Activated CD4-positive, alpha-beta T cell treated with anti-CD3 and anti-CD28 coated beads for 4 hours (primary cell): ENCODE measurements at places on chromosomes 3 and 15.

DNA sequence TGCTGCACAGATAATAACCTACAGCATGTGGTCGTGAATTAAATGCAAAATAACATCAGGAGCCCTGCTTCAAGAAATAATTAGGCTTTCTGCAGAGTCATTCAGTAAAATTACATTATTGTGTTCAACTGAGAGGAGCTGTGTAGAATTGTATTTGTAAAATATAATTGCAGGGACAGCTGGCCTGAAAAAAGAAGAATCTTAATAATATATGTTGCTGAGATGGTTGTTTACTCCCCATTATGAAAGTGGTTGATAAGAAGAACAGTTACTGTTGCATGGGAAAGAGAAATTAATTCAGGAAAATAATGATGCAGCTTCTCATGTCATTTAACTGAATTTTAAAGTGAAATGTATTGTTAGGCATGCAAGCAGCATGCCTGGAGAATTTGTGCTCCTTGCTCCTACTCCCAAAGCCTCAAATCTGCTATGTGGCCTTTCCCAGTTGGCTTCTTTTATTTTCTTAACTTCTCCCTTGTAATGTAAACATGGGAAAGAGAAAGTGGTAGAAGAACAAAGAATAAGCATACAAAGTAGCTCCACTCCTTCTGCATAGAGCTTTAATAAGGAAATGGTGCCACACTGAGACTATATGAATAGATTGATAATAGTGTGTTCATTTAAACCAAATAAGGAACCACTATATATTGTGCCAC lies 100.1 kb downstream of the VGLL3 start:
- DNase-seq, result no peak

DNA sequence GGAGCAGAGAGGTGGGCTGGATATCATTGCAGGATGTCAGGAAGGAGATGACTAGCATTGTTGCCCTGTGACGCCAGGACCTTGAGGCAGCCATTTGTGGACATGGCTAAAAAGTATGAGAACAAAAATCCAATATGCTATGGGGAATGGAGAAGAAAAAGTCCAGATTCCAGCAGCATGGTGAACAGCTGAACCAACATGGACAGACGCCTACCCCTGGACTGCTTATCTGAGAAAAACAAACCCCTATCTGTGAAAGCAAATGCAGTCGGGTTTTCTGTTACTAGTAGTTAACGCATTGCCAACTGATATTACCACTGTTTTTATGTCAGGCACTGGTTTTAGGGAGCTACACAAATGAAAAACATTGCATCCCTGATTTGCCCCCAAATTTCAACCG lies 251.2 kb upstream of the RORA start:
- no peak for DNase-seq

DNA sequence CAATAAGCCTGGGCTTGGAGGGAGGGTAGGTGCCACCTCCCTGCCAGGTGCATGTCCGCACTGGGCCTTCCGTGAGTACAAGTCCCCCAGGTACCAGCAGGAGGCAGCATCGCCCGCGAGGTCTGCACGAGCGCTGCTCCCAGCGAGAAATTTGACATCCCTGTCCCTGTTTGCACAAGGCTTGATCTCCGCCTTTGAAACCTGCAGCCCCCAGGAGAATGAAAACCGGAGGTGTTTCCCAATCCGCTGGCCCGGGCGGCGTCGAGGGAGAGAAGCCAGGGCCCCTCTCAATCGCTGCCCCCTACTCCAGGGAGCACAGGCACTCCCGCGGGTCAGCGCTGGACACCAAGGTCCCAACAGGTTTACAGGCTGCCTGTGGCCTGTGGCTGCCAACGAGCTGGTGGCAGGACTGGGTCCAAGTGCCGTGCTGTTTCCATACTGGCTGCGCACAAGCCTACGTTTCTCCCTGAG lies 961 bp downstream of the HAPLN3 start:
- peak; percentile 92 for DNase-seq

DNA sequence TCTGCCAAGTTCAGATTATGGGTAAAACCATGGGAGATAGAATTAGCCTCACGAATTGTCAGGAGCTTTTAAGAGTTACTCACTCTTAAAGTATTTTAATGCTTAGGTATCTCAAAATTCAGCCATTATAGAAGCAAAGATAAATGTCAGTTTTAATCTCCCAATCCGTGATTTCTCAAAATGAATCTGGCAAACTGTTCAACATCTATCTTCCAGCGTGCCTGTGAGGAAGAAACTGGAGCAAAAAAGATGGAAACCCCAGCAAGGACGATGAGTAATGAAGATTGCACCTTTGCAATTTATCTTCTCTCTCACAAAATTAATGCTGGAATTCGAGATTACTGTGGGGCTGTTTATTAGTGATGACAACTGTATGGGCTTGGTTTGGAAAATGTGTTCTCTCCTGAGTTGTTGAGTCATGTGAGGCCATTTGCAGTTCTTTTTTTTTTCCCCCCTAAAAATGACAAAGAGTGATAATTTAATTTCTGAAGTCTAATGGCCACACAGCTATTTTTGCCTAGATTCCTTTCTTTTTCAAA lies 70.5 kb downstream of the PYDC2 start:
- DNase-seq, result no peak

DNA sequence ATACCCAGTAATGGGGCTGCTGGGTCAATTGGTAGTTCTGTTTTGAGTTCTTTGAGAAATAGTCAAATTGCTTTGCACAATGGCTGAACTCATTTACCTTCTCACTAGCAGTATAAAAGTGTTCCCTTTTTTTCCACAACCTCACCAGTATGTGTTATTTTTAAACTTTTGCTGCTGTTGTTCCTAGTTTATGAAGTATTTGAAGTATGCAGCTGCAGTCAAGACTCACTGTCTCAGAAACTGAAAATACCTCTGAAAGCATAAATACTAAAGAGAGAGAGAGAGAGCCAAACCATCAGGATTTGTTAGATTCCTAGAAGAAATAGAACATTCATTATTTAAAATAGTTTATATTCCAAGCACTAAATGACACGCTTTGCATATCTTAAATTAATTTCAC lies 764.2 kb downstream of the NTRK3 start:
- DNase-seq, result no peak
